ENCODE measurements at places on chromosomes 4 and X.

GRCh38 chrX:41559235-41560052 lies 112.3 kb downstream of the NYX start:
- DNase-seq: no peak

- DNase-seq: no peak
These were observed 31.4 kb downstream of the EXOC1 start for GRCh38 chr4:55884851-55885219.

DNA sequence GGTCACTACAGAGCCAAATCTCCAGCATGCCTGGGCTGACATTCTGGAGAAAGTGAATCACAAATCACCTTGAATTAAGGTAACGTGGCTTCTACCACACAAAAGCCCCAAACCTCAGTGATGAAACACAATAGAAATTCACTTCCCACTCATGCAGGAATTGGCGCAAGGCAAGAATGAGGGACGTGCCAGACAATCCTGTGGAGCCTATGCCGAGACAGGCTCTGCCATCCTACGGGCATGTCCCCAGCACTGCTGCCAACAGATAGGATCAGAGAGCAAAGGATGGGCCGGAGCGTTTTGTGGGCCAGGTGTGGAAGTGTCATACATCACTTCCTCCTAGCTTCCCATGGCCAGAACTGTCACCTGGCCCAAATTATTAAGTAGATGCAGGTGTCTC lies 118.0 kb downstream of the IRF2 start:
- no peak for DNase-seq

- no peak for DNase-seq
These were observed 9.8 kb upstream of the TIGD2 start for GRCh38 chr4:89101256-89102161.

- no peak for DNase-seq
These were observed 832.1 kb upstream of the INTU start for GRCh38 chr4:126800575-126801141.

DNA sequence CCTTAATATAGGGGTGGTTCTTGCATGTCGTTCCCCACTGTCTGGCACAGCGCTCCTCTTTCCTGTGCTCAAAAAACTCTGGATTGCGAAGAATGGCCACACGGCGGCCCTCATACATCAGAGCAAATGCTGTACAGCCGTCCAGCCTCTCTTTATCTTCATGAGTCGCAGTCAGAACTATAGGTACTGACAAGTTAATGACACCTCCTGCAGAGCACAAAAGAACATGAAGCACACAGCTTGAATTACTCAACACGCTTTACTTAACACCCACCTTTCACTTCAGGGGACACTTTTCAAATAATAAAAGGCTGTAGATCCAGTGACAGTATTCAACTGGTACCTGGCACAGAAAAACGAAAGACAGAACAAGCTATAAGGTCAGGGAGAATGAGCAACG lies 65.3 kb downstream of the PAPSS1 start:
- no peak for DNase-seq

DNA sequence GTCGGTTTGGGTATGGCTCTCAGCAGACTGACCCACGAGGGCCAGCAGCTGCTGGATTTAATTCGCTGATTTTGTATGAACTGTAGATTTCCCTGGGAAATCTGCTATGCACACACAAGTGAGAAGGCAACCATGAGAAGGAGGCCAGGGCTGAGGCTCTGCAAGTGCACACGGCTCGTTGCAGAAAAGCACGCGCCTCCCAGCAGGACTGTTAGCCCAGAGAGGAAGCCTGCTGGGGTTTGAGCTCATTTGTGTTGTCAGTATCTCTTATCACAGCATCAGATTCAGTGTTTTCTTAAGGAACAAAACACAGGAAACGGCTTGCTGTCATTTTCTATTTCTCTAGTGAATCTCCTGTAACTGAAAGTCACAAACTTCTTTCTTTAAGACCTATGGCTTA lies 296.2 kb upstream of the FAT1 start:
- no peak for DNase-seq

DNA sequence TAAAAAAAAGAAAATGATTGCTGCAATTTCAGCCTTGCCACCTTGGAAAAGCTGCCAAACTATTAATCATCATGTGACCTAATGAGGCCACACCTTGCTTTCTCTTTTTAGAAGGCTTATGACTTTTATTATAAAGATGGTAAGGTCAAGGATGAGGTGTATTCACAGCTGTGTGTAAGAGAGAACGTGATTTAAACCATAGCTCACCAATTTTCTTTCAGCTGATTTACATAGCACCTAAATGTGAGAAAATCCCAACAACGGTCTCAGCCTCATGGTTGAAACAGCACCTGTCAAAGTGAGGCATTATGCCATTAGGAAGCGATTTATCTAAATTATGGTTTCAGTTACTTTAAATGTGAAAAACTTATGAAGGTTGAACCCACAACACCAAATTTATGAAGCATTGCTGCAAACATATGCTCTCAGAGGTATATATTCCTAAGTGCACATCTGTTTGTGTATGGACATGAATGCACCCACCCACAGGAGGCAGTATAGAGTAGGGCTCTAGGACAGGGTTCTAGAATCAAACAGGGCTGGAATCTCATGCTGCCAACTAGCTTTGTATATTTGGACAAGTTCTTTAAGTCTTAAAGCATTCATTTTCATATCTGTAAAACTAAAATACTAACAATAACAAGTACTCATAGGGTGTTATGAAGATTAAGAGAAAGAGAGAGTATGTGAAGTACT lies 40.7 kb downstream of the ANXA3 start:
- no peak for DNase-seq

GRCh38 chr4:182931691-182932345 lies 14.6 kb upstream of the DCTD start:
- no peak for DNase-seq

GRCh38 chrX:130654409-130654950 lies 248.5 kb downstream of the ENOX2 start:
- no peak for DNase-seq

- no peak for DNase-seq
These were observed 152.8 kb upstream of the DIPK2B start for GRCh38 chrX:45353456-45353855.

- no peak for DNase-seq
These were observed 1.7 kb upstream of the GTPBP6 start for GRCh38 chrX:320126-320783.

- no peak for DNase-seq
These were observed 36.0 kb downstream of the INTU start for GRCh38 chr4:127668770-127669169.

DNA sequence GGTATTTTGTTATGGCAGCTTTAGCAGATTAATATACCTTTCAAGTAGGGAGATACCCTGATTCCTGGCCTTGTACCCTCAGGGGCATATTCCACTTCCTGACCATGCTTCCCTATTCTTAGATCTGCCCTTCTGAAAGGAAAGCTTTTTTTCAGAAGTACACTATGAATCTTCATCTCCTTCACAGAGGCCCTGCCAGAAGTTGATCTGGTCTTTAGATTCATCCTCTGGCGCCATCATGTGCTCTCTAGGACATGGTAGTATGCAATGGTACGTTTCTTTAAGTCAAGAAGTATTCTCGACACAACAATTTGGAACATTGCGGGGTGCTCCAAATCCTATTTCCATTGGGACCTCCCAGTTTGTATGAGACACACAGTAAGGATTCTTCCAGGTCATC lies 39.6 kb upstream of the DIPK2B start:
- no peak for DNase-seq

GRCh38 chr4:67700116-67700737 lies 728 bp downstream of the UBA6 start:
- no peak for DNase-seq

- DNase-seq: no peak
These were observed 70.6 kb downstream of the MTMR1 start for GRCh38 chrX:150763810-150764209.

GRCh38 chr4:834368-835147 lies 8.6 kb upstream of the CPLX1 start:
- no peak for DNase-seq

DNA sequence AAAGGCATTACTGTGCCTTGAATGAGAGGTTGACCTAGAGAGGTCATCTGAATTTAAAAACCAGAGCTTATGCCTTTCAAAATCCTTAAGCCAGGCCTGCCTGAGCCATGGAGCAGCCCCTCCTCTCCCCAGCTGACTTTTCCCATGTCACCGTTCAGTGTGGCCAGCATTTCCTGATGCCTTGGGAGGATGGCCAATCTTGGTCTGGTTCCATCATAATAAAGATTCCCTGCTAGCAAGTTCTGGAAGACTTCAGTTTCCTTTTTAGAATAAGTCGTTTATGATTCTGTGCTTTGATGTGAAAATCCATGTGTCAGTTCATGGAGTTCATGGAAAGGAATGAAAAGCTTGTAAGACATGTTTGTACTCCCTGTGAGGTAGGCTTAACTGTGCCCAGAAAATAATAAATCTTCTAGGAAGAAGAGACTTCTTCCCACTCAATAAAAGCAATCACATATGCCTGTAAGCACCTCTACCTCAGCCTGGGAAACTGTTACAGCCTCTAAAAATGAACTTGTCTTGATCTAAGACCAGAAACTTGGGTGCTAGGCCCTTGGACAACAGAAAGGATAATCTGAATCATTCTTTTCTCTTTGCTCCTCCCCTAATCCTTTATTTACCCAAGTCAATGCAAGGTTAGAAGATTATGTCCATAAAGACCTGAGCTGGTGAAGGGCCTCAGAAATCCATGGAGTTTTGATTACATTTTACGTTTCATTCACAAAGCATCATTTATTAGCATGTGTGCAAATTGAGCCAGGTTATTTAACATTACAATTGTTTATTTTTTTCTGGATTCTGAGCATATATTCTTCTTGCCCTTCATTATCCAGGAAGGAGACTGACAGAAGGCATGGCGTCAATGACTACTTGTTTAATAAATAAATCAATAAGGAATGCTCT lies 84.0 kb upstream of the TBC1D9 start:
- no peak for DNase-seq

DNA sequence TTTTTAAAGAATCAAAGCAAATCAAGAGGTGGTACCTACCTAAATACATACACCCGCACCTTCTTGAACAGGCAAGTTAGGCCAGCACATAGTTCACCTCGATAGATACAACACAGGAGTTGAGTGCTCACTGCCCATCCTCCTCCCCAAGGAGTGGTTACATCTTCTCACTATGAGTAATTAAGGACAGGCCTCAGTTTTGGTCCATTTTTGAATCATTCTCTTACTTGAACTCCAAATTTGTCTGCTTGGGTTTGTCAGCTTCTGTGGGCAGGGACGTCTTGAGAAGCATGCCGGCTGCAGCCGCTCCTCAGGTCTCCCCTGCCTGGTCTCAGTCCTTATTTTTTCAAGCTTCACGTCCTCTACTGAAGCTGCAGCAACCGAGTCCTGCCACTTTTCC lies 190.6 kb upstream of the RBPJ start:
- DNase-seq: no peak

- DNase-seq: no peak
These were observed 37.5 kb upstream of the EDA2R start for GRCh38 chrX:66676413-66676812.

DNA sequence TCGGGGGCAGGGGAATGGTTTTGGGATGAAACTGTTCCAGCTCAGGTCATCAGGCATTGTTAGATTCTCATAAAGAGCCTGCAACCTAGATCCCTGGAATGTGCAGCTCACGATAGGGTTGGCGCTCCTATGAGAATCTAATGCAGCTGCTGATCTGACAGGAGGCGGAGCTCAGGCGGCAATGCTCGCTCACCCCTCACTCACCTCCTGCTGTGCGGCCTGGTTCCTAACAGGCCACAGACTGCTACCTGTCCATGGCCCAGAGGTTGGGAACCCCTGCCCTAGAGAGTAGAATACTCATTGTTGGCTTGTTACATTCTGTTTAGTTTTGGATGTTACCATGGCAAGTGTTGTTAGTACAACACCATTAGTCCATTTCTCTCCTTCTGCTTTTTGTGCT lies 40.8 kb upstream of the STX18 start:
- DNase-seq: no peak

DNA sequence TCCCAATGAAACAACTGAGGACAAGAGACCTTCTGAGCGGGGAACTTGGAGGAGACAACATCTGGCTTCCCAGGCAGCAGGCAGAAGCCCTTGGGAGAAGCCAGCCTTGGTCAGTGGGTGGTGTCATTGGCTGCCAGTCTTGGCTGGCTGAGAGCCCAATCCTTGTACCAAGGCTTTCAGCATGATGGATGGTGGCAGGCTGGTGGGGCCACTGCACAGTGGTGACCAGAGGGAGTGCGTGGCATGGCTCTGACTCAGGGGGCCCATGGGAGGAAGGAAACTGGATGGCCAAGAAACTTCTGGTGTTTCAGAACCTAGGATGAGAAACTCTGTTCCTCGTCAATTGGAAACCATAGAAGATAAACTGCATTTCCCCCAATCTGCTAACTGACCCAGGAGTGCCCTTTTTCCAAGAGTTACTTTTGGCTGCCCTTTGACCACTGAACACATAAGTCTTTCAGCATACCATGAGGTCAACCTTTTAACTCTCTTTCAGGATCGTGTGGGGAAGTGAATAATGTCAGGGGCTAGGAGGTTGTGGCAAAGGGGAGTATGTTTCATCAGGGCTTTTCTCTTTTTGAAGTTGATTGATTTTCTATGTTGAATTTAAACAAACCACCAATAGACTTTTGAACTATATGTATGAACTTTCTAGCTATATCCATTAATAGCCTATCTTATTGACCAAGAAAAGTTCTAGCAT lies 60.9 kb downstream of the SOWAHB start:
- no peak for DNase-seq

DNA sequence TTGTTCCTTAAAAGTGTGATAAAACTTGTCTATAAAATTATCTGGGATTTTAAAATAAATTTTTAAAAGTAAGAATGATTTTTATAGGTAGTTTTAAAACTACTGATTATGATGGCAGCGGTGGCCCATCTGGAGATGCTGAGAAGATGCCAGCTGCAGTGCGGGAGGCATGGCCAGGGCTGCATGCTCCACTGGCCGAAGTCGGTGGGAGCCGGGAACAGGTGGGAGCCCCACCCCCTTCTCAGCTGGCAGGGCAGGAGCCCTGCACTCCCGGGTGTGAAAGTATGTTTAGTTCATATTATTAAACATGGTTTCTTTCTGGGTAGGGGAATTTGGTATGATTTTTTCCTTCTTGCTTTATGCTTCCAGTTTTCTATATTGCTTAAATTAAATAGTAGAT lies 63.8 kb downstream of the CORIN start:
- DNase-seq: no peak

DNA sequence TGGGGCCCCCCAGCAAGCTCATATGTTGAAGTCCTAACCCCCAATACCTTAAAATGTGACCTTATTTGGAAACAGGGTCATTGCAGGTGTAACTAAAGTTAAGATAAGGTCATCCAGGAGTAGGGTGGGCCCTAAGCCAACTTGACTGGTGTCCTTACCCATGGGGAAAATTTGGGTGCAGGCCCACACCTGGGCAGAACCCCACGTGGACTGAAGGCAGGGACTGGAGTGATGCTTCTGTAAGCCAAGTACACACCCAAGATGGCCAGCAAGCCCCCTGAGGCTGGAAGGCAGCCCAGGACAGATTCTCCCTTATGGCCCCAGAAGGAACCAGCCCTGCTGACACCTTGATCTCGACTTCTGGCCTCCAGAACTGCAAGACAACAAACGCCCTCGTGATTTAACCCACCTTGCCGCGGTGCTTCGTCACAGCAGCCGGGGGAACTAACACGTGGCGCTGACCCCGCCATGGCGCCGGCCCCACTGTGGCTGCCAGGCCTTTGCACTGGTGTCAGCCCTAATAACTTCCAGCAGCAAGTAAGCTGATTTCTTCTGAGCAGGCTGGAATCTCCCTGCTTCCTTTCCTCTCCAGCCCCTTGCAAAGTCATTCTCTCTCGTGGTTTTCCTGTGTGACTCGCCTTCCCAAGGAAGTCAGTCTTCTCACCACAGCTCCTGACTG lies 23.2 kb upstream of the MXD4 start:
- DNase-seq: no peak
